T-helper 2 cell (primary cell): ENCODE measurements at places on chromosomes 11 and 22.
A peak's percentile ranks its signal among the peaks of the same experiment; 100 is the strongest.

- peak; percentile 39 for DNase-seq
Measured at GRCh38 chr11:32297611-32298011, 137.7 kb downstream of the WT1 start.

- DNase-seq, result no peak
Measured at GRCh38 chr11:110793556-110793955, 81.3 kb upstream of the ARHGAP20 start.

DNA sequence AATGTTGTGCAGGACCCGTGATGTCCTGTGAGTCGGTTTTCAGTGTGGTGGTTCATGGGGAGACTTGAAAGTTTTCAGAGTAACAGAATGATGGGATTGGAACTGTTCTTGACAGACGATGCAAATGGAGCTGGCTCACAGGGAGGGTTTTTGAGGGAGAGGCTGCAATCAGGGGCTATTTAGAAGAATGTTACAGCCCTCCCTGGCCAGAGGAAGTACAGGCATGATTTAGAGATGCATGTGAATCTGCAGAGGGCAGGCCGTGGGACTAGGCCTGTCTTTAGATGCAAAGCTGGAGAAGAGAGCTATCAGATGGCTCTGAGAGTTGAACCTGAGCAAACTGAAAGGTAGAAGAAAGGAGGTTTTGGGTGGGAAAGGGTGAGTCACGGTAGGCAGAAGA, 74.6 kb upstream of the YWHAH start:
- DNase-seq, result no peak

DNA sequence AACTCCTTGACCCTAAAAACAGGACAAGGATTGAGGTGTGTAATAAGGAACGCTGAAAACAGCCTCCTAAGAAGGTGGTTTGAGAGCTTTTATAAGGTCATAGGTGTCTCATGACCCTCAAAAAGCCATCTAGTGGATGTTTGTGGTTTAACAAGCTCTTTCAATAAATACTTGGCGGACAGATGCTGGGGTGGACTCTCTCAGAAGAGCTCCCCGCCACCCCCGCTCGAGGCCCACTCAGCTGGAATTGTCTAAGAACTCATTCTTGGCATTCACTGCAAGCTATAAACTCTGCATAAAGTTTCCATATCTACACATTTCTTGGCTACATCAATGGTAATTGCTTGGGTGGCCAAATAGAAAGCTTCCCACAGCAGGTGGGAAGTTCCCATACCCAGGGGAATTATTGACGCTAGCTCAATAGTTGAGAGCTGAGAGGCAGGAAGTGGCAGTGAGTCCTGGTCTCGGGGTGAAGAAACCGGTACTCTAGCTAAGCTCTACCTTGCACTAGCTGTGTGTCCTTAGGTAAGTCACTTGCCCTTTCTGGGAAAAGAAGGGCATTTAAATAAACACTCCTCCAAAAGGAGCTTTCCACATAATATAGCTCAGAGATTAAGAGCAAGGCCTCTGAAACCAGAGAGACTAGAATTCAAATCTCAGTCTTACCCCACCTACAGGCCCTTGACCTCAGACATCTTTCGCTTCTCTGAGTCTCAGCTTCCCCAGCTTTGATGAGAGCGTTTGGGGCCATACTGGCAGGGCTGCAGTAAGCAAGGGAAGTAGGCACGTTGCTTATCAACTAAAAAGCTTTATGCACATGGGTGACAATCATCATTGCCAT, 6.4 kb downstream of the MS4A15 start:
- DNase-seq, result no peak

- DNase-seq, result no peak
Measured at GRCh38 chr22:32409977-32410376, 2.1 kb downstream of the RTCB start.

DNA sequence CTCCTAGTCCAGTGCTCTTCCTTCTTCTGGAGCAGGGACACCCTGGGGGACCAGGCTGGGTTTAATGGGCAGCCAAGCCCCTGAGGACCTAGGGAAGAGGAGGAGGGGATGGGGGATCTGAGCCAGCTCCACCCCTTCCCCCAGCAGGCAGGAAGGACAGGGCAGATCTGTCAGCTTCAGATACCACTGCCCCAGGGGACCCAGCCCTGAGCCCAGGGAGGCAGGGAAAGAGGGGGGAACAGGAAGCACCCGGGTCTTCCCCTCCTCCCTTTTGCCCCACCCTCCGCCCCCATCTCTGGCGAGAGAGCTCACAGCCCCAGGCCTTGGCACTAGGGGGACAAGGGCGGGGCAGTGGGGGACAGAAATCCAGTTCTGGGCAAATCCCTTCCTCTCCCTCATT, 11.7 kb upstream of the SOX10 start:
- no peak for DNase-seq

GRCh38 chr11:11740073-11740702, 101.6 kb upstream of the USP47 start:
- DNase-seq, result no peak

- no peak for DNase-seq
Measured at GRCh38 chr22:42365111-42365865, 66.9 kb downstream of the NFAM1 start.
